ENCODE measurements at places on chromosomes 2 and 18. TPM values are rescaled to one million over a fixed set of nuclear protein-coding genes. Genes with fewer than 3 reads are reported as not detected.

Gene RTKN
- 93.1 TPM for total RNA-seq

Gene UGT1A9
- total RNA-seq, result not detected

Gene MARCO
- 59.4 TPM for total RNA-seq

Gene LTBP1
- 70.4 TPM for total RNA-seq

Gene MARCHF4
- total RNA-seq, result not detected

Gene GPR45
- total RNA-seq, result not detected

Gene MAB21L4
- not detected for total RNA-seq

Gene MLPH
- 108 TPM for total RNA-seq

Gene ZAP70
- total RNA-seq, result 3.5 TPM

Gene SH3RF3
- total RNA-seq, result 7.4 TPM

Gene DCDC2C
- total RNA-seq, result 7.3 TPM

Gene IL36B
- total RNA-seq, result not detected

Gene KCNS3
- 12.2 TPM for total RNA-seq

Gene CCDC148
- 2.0 TPM for total RNA-seq

Gene IL1F10
- total RNA-seq, result not detected

Gene ITGA4
- total RNA-seq, result 10.7 TPM

Gene PAIP2B
- total RNA-seq, result 5.7 TPM

Gene TMEM247
- not detected for total RNA-seq

Gene FOXI3
- total RNA-seq, result not detected

Gene ZNG1B
- 25.1 TPM for total RNA-seq

Gene PAX8
- total RNA-seq, result 11.4 TPM

Gene CHRNG
- not detected for total RNA-seq

Gene CRYGC
- not detected for total RNA-seq

Gene LIMS3
- 8.5 TPM for total RNA-seq

Gene ASB18
- not detected for total RNA-seq

Gene GULP1
- total RNA-seq, result 85.8 TPM

Gene HS6ST1
- 38.1 TPM for total RNA-seq

Gene TLX2
- total RNA-seq, result not detected

Gene ZSCAN30
- 26.6 TPM for total RNA-seq

Gene METTL5
- total RNA-seq, result 43.7 TPM

Gene CCDC68
- total RNA-seq, result 19.7 TPM

Gene DUSP19
- 2.2 TPM for total RNA-seq

Gene BMP10
- total RNA-seq, result not detected

Gene CLEC4F
- not detected for total RNA-seq

Gene MC4R
- total RNA-seq, result not detected

Gene TMEM37
- total RNA-seq, result 12.8 TPM

Gene MRPL44
- 21.1 TPM for total RNA-seq

Gene SLC11A1
- 19.0 TPM for total RNA-seq

Gene REL
- total RNA-seq, result 13.5 TPM

Gene HOXD10
- 1.3 TPM for total RNA-seq

Gene SP140L
- 10.7 TPM for total RNA-seq
